ENCODE measurements at places on chromosomes 1 and 21.

- DNase-seq, result no peak
These were observed 155.9 kb downstream of the PEX14 start for GRCh38 chr1:10630661-10631120.

DNA sequence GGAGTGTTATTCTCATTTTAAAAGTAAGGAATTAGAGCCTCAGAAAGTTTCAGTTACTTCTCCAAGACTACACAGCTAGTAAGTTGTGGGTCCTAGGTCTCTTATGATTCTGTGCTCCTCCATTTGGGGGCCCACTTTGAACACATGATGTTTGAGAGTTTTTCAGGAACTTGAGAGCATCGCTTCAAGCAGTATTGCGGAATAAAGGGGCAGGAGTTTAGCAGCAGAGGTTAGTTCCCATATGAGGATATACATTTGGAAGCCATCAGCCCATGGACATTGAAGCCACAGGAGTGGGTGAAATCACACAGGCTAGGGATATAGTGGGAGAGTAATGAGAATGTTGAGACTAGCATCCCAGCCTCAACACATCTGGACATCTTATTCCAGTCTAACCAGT, 143.2 kb downstream of the RASAL2 start:
- DNase-seq, result no peak

- DNase-seq, result peak; percentile 48
These were observed 7.0 kb upstream of the SMCP start for GRCh38 chr1:152870831-152871730.

DNA sequence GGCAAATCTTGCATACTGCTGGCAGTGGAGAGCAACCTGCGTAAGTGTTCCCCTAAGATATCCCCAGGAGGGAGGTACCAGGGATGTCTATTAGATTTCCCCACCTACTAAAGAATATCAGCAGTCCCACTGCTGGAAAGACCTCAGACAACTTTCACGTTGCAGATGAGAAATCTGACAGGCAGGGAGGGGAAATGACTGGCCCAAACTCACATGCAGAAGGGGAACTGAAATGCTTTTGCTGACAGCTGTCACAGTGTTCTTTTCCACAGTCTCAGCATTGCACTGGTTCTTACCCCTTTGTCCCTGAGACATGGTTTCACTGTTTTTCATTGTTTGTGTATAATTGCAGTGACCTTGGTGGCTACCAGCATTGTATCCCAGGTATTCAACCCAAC, 84.8 kb upstream of the ATP1A1 start:
- DNase-seq, result peak; percentile 53

DNA sequence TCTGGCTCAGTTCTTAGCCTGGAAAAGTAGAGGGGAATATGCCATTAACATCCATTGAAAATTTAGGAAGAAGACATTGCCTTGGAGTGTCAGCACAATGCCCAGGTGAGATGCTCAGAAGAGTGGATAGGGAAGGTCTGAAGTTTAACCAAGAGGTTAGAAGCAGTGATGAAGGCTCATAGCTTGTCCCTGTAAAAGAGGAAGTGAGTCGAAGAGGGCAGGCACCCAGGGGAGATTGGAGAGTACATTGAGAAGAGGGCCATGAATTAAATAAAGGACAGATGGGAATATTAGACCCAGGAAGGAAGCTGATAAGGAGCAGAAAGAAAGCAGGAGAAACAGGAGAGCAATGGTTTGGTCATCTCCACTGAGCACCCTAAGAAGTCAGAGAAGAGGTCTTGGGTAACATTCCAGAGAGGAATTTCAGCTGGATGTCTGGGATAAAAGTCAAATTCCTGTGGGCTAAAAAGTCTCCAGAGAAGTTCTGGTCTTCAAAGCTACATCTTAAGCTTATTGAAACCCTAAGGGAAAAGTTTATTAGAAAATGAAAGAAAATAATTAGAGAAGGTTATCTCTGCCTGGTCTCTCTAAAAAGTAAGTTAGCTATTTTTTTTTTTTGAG, 17.3 kb downstream of the C8B start:
- no peak for DNase-seq

DNA sequence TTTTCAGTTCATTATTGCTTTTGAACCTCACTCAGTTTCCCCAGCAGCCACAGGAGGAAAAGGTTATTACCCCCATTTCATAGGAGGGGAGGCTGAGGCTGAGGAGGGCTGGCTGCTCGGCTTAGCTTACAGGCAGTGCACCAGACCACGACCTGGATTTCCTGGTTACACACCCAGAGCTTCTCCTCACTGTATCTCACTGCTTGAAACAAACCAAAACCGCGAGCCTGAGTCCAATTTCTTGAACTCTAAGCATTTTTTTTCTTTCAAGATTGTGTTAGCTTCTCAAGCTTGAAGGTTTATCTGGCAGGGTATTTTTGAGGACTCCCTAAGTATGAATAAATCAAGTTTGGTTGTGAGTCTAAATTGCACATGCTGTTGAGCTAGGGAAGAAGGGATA, 188.9 kb upstream of the EDN2 start:
- peak; percentile 82 for DNase-seq

DNA sequence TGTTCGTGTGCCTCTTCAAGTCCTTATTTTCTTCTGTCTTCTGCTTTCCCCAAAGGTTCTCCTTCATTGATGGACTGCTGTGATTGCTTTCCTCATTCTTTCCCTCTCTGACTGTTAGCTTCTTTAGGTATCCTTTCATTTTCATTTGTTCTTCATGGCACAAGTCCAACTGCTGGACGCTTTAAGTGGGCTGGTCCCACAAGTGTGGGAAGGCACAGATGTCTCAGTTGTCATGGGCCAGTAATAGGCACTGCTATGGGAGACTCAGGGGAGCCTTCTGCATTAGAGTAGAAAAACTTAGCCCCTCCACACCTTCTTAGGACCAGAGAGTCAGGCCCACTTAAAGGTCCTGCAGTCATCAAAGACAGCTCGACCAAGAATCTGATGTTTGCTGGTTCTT, 122.3 kb upstream of the C1orf105 start:
- DNase-seq, result no peak

DNA sequence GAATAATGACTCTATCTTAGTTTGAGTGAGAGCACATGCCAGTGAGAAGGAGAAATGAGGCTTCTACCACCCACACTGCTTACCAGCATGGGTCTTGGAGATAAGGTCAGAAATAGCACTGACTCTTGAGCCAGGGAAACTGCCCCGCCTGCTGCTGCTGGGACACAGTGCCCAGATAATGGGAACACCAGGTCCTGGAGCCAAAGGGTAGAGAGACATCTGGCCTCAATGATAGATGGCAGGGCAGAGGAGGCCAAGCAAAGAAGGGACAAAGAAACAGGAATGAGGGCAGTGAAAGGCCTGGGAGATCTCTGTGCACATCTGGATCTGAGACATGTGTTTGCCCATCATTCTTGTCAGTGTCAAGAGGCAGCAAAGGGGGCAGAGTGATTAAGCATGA, 97.4 kb downstream of the MIS18A start:
- no peak for DNase-seq

- DNase-seq, result no peak
These were observed 742 bp upstream of the PDE9A start for GRCh38 chr21:42652527-42653230.
